ENCODE measurements at places on chromosomes 5 and 9. TPM values are rescaled to one million over a fixed set of nuclear protein-coding genes. Genes with fewer than 3 reads are reported as not detected.

DNA sequence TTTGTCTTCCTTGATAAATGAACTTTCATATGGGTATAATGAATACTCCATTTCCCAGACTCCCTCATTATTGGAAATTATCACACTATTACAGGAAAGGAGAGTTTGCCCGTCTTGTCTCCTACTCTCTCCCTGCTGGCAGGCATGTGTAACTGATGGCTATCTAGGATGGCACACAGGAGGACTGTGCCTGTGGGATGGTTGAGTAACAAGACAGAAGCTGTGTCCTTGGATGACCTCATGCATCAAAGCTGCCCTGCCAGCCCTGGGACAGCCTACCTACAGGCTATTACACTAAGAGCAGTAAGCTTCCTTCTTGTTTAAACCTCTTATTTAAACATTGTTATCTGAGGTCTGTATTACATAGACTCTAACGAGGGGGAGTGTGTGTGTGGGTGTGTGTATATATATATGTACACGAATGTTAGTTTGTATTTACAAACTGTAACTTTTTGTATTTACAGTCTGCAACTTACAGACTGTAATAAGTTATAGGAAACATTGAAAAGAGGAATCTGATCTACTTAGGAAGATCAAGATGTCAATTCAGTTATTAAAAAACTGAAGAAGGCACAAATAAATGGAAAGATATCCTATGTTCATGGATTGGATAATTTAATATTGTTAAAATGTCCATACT is 247.6 kb upstream of the ACO1 start:
- no peak for DNase-seq

DNA sequence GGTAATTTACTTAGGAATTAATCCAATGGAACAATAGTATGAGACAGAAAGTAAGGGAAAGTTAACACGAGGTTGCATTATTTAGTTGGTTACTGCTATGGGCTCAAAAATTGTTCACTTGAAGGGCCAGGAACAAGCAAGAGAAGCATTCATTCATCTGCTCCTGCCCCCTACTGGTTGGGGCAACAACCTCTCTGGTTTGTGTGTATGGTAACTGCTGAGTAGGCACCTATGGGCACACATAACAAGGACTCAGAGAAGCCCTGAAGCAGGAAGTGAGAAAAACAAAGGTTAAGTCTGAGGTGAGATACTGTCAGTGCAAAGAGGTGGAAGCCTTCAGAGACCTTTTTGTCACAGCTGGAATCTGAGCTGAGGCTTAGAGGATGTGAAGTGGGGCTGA is 34.4 kb upstream of the RANBP6 start:
- no peak for DNase-seq

DNA sequence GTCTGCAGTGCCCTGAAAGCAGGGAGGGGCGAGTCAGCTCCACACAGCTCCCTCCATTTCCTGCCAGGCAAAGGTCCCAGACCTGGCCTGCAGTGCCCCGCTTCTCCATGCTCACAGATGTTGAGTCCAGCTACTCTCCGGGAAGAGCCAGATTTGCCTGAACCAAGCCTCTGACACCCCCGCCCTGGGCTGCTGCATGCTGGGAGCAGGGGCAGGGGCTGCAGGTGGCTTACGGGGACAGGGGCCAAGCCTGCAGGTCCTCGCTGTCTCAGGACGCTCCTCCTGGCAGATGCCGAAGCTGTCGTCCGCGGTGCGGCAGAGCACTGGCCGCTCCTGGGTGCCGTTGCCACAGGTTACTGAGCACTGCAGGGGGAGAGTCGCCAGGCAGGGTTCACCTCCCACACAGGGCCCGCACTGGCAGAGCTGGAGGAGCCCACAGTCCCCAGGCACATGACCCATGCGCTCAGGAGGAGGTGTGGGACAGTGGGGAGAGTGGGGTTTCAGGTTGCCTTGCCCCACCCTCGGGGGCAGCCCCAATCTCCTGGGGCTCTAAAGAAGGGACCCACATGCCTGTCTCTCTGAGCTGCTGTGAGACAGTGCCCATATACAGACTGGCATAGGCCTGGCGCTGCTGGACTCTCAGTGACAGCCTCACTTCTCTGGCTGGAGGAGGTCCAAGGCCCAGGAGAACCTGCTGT is 62.4 kb downstream of the ZNF354C start:
- DNase-seq = no peak

The NR4A3 gene
- polyA plus RNA-seq = 3.8 TPM

The C1QTNF2 gene
- polyA plus RNA-seq = 0.38 TPM

Measured in pancreas (tissue), 10 donors.